Calu3 (cell line): ENCODE measurements at places on chromosomes 5 and 9. TPM values are rescaled to one million over a fixed set of nuclear protein-coding genes. Genes with fewer than 3 reads are reported as not detected.

DNA sequence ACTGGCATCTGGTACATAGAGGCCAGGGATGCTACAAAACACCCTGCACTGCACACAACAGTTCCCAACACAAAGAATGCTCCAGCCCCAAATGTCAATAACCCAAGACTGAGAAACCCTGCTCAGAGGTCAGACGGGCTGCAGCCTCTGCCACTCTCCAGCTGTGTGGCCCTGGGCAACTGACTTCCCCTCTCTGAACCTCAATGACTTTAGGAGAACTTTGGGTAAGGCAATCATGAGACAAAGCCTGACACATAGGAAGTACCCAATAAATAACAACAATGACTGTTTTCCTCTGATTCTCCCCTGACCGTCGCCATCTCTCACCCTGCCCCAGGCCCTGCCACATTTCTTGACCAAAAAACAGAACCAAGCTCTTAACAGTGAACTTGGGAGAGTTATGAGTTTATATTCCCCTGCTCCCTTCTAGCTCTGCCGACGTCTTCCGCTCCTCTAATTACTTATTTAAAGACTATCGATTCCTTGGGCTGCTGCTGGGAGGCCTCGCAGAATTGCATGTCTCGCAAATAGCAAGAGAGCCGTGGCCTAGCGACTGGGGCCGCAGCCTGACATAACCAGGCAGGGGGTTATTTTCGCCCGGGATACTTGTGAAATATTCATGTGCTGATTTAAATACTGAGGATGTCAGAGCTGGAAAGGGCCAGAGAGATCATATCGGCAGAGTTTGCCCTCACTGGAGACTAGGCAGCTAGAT lies 24.5 kb upstream of the CRB2 start:
- no peak for DNase-seq
- peaks cover 16% of the 10 kb centered on the region for H3K36me3 ChIP-seq
- no peaks in the 10 kb centered on the region for H3K27me3 ChIP-seq
- H3K4me3 ChIP-seq = no peak overlapping the region
- peaks cover 21% of the 10 kb centered on the region for H3K4me1 ChIP-seq

- no peak overlapping the region for H3K27ac ChIP-seq
- H3K36me3 ChIP-seq = no peaks in the 10 kb centered on the region
- no peak for DNase-seq
- no peak overlapping the region for H3K4me3 ChIP-seq
- no peaks in the 10 kb centered on the region for H3K4me1 ChIP-seq
Observed at GRCh38 chr5:161396171-161396570, 150.4 kb downstream of the GABRB2 start.

- no peaks in the 10 kb centered on the region for H3K36me3 ChIP-seq
- H3K4me1 ChIP-seq = peaks cover 30% of the 10 kb centered on the region
- no peaks in the 10 kb centered on the region for H3K27me3 ChIP-seq
Observed at GRCh38 chr5:52728224-52728623, 59.5 kb upstream of the ITGA1 start.

DNA sequence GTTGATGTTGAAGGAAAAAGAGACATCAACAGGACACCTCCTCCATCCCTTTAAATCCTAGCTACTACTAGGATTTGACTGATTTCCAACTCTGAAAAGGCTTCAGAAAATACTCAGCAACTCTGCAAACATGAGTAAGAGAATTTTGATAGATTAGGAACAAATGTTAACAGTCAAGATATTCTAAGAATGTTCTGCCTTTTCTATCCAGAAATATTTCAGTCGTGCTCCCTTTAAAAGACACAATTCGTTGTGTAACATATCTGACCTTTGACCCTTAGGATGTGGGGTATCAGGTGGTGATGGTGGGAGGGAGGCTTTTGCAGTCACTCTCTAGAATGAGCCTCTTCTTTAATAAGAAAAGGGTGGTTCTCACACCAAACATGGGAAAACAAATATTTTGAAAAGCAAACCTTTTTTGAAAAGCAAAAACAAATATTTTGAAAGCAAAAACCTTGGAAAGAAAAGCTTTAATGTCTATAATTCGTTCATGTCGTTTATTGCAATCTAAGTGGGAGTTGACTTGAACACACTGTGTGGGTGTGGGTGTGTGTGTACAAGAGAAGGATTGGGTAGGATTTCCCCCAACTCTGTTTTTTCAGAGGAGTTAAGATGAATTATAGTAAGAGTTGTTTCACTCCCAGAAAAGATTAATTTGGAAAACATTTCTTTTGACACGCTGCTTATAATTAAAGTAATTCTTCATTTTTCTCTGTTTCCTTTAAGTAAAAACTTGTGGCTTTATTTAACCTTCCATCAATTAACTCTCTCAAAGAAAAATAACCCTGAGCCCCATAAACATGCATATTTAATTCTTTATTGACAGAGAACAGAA lies 152.8 kb downstream of the TMEM167A start:
- peaks cover 13% of the 10 kb centered on the region for H3K4me1 ChIP-seq
- H3K36me3 ChIP-seq = no peaks in the 10 kb centered on the region
- no peaks in the 10 kb centered on the region for H3K27me3 ChIP-seq
- DNase-seq = no peak

GRCh38 chr9:126626127-126626925 lies 12.6 kb downstream of the LMX1B start:
- H3K4me3 ChIP-seq = peak overlapping the region; percentile 57
- peaks cover 67% of the 10 kb centered on the region for H3K27me3 ChIP-seq
- no peaks in the 10 kb centered on the region for H3K4me1 ChIP-seq
- H3K36me3 ChIP-seq = peaks cover 7% of the 10 kb centered on the region
- no peak for DNase-seq

DNA sequence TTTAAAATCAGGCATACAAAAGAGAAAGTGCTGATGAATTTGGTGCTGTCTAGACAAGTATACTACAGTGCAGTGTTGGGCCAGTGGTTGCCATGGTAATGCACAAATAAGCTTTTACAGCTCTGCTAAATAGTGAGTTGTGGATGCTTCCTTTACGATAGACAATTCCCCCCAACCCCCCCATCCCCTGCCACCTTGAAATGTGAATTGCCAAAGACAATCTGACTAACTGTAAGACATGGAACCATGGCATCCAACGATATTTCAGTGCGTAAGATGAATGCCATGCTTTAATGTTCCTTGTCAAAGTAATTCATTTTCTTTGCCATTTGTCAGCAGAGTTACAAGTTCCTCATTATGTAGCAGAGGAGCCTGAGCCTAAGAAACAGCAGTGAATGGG lies 91.5 kb upstream of the NREP start:
- H3K27ac ChIP-seq = no peak overlapping the region
- no peak for DNase-seq
- H3K36me3 ChIP-seq = no peaks in the 10 kb centered on the region
- no peaks in the 10 kb centered on the region for H3K27me3 ChIP-seq

GRCh38 chr9:15697446-15697851 lies 144.6 kb downstream of the CCDC171 start:
- H3K4me3 ChIP-seq = no peak overlapping the region
- no peak overlapping the region for H3K27ac ChIP-seq
- H3K36me3 ChIP-seq = no peaks in the 10 kb centered on the region
- no peaks in the 10 kb centered on the region for H3K4me1 ChIP-seq

DNA sequence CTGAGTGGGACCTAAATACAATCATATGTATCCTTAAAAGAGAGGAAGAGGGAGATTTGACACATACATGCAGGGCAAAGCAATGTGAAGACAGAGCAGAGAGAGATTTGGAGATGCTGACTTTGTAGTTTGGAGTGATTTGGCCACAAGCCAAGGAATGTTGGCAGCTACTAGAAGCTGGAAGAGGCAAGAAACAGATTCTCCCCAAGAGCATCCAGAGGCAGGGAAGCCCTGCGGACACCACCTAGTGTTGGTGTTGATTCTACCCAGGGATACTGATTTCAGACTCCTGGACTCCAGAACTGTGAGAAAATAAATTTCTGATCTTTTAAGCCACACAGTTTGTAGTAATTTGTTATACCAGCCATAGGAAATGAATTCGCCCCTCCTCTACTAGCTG lies 64.9 kb upstream of the OSMR start:
- no peak overlapping the region for H3K27ac ChIP-seq
- peak; percentile 23 for DNase-seq
- H3K36me3 ChIP-seq = no peaks in the 10 kb centered on the region
- no peak overlapping the region for H3K4me3 ChIP-seq
- H3K27me3 ChIP-seq = peaks cover 60% of the 10 kb centered on the region
- no peaks in the 10 kb centered on the region for H3K4me1 ChIP-seq

The MCC gene
- 2.8 and 3.6 TPM in 2 replicates for total RNA-seq

The PFN3 gene
- total RNA-seq = not detected in 2 replicates

The ACOT12 gene
- total RNA-seq = 0.87 TPM in 1 of 2 replicates, not detected in the other

GRCh38 chr9:86163503-86163902 lies 64.1 kb upstream of the GOLM1 start:
- H3K27me3 ChIP-seq = no peaks in the 10 kb centered on the region
- no peaks in the 10 kb centered on the region for H3K36me3 ChIP-seq
- H3K27ac ChIP-seq = no peak overlapping the region
- DNase-seq = no peak
- no peaks in the 10 kb centered on the region for H3K4me1 ChIP-seq
- no peak overlapping the region for H3K4me3 ChIP-seq

- H3K27ac ChIP-seq = no peak overlapping the region
- peaks cover 4% of the 10 kb centered on the region for H3K36me3 ChIP-seq
- peaks cover 7% of the 10 kb centered on the region for H3K4me1 ChIP-seq
- peaks cover 46% of the 10 kb centered on the region for H3K27me3 ChIP-seq
Observed at GRCh38 chr9:77014597-77015263, 4.7 kb upstream of the FOXB2 start.

GRCh38 chr9:36843964-36844363 lies 190.1 kb downstream of the PAX5 start:
- H3K4me3 ChIP-seq = no peak overlapping the region
- H3K27ac ChIP-seq = no peak overlapping the region
- DNase-seq = no peak
- no peaks in the 10 kb centered on the region for H3K36me3 ChIP-seq
- H3K27me3 ChIP-seq = peaks cover 7% of the 10 kb centered on the region

The PCDHB7 gene
- total RNA-seq = 0.26 and 0.37 TPM in 2 replicates

DNA sequence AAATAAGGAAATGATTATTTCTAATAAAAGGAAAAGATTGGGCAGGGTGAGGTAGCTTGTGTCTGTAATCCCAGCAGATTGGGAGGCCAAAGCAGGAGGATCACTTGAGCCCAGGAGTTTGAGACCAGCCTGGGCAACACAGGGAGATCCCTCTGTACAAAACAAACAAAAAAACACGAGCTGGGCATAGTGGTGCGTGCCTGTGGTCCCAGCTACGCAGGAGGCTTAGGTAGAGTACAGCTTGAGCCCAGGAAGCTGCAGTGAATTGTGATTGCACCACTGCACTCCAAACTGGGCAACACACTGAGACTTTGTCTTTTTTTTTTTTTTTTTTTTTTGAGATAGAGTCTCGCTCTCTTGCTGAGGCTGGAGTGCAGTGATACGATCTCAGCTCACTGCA lies 18.8 kb downstream of the GDA start:
- no peak for DNase-seq
- peaks cover 26% of the 10 kb centered on the region for H3K4me1 ChIP-seq
- H3K27ac ChIP-seq = no peak overlapping the region
- no peaks in the 10 kb centered on the region for H3K27me3 ChIP-seq
- H3K36me3 ChIP-seq = peaks cover 9% of the 10 kb centered on the region

DNA sequence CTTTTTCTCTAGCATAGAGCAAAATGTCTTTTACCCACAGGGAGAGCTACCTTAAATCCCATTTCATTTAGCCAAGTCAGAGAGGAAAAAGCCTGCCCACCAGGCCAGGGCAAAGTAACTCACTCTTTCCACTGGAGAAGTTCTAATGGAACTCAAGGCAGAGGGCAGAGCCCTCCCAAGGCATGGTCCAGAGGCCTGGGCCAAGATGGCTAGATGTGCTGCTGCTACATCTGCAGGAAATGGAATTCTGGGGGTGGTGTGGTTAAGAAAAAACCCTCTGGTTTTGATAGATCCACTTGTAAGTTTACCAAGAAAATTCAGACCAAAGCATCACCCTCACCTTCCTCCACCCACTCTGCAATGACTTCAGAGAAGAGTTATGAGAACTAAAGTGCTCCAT lies 37.3 kb downstream of the CSF2 start:
- no peak overlapping the region for H3K27ac ChIP-seq
- DNase-seq = no peak
- no peaks in the 10 kb centered on the region for H3K4me1 ChIP-seq
- no peak overlapping the region for H3K4me3 ChIP-seq
- no peaks in the 10 kb centered on the region for H3K27me3 ChIP-seq

GRCh38 chr5:100623719-100624118 lies 88.5 kb downstream of the FAM174A start:
- H3K4me3 ChIP-seq = no peak overlapping the region
- DNase-seq = no peak
- no peaks in the 10 kb centered on the region for H3K27me3 ChIP-seq
- H3K4me1 ChIP-seq = no peaks in the 10 kb centered on the region
- H3K36me3 ChIP-seq = no peaks in the 10 kb centered on the region

- H3K27ac ChIP-seq = no peak overlapping the region
- no peak overlapping the region for H3K4me3 ChIP-seq
- no peaks in the 10 kb centered on the region for H3K4me1 ChIP-seq
- no peaks in the 10 kb centered on the region for H3K36me3 ChIP-seq
- DNase-seq = no peak
- no peaks in the 10 kb centered on the region for H3K27me3 ChIP-seq
Observed at GRCh38 chr9:74977287-74977686, 24.6 kb upstream of the C9orf40 start.

DNA sequence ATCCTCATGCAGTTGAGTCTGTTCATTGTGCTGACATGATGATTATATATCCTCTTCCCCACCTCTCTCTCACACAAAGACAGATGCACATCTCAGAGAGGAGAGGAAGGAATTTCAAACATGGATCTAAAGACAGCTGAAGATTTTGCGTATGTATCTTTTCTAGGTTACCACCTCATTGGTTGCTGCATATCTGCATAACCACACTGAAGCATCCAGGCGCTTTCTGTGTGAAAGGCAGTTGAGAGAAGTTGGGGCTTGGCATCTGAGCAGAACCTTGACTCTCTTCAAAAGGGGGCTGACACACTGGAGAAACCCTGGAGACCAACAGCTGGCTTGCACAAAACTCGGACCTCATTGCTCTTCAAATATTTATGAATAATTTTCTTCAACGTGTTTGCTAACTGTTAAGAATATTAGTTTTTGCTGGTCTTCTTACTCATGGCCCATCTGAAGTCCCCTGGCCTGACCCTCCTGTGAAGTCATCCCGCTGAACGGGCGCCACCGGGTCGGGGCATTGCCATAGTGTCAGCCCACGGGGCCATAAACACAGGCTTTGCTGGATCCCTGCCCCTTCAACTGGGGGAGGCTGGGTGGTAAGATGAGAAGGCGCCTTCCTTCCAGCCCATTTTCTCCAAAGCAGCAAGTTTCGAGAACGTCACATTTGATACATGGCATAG lies 593.2 kb upstream of the CLINT1 start:
- no peaks in the 10 kb centered on the region for H3K36me3 ChIP-seq
- no peaks in the 10 kb centered on the region for H3K27me3 ChIP-seq
- no peaks in the 10 kb centered on the region for H3K4me1 ChIP-seq
- no peak for DNase-seq
- H3K27ac ChIP-seq = no peak overlapping the region
- H3K4me3 ChIP-seq = no peak overlapping the region

- H3K4me1 ChIP-seq = no peaks in the 10 kb centered on the region
- no peak overlapping the region for H3K27ac ChIP-seq
- no peak overlapping the region for H3K4me3 ChIP-seq
- peaks cover 46% of the 10 kb centered on the region for H3K27me3 ChIP-seq
Observed at GRCh38 chr9:138025417-138025816, 147.8 kb downstream of the CACNA1B start.
